Aortic smooth muscle cell (primary cell): ENCODE measurements at places on chromosomes 12 and 14. TPM values are rescaled to one million over a fixed set of nuclear protein-coding genes. Genes with fewer than 3 reads are reported as not detected.

NUAK1 gene
- 3.2 and 5.0 TPM in 2 replicates for total RNA-seq

KLRB1 gene
- not detected in 2 replicates for total RNA-seq

LTBP2 gene
- total RNA-seq: 202 and 239 TPM in 2 replicates

SMCO3 gene
- 0.13 and 0.37 TPM in 2 replicates for total RNA-seq

MSI1 gene
- not detected in 2 replicates for total RNA-seq

FAM222A gene
- total RNA-seq: 0.06 and 0.13 TPM in 2 replicates

TRAFD1 gene
- total RNA-seq: 44.5 and 46.0 TPM in 2 replicates

ACADS gene
- 9.4 and 10.0 TPM in 2 replicates for total RNA-seq

LRFN5 gene
- total RNA-seq: 1.2 and 7.4 TPM in 2 replicates

DHRS2 gene
- under 0.01 TPM in 1 of 2 replicates, not detected in the other for total RNA-seq

BLOC1S1 gene
- total RNA-seq: 149 and 177 TPM in 2 replicates

FBXO34 gene
- 27.7 and 32.1 TPM in 2 replicates for total RNA-seq

C12orf57 gene
- total RNA-seq: 114 and 150 TPM in 2 replicates

LRP1 gene
- 403 and 490 TPM in 2 replicates for total RNA-seq
